ENCODE measurements at places on chromosomes 16 and 17.

GRCh38 chr17:73952480-73953205 is 250.8 kb upstream of the RPL38 start:
- DNase-seq, result no peak

DNA sequence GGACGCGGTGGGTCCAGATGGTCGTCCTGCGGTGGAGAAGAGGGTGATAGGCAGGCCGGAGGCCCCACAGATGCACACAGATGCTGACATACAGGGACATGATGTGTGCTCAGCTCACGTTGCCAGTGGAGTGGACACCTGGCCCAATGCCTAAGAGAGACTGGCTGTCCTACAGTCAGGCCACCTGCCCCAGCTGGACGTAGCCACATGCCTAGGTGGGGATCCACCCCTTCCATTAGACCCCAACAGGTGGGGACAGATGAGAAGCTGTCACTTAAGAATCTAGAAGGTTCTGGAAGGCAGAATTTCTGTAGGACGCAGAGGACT is 117.6 kb upstream of the ZNF750 start:
- DNase-seq, result no peak

DNA sequence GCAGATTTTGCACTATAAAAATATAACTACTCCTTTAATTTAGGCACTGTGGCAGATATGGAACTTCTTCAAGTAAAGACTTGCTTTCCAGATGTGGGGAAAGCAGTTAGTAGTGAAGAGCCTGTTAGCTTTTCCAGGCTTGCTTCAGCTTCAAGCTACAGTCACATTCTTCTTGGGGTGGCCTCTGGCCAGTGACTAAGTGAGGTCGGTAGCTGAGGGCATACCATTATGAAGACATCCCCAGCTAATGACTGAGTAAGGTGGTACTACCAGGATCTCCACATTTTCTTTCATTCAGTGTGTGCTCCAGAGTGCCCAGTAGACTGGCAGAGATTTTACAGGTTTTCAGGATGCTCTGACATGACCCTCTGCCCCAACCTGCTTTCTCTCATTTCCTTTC is 167.1 kb upstream of the KIF2B start:
- DNase-seq, result no peak

- no peak for DNase-seq
Observed at GRCh38 chr17:63268827-63269226, 177.3 kb downstream of the CYB561 start.

DNA sequence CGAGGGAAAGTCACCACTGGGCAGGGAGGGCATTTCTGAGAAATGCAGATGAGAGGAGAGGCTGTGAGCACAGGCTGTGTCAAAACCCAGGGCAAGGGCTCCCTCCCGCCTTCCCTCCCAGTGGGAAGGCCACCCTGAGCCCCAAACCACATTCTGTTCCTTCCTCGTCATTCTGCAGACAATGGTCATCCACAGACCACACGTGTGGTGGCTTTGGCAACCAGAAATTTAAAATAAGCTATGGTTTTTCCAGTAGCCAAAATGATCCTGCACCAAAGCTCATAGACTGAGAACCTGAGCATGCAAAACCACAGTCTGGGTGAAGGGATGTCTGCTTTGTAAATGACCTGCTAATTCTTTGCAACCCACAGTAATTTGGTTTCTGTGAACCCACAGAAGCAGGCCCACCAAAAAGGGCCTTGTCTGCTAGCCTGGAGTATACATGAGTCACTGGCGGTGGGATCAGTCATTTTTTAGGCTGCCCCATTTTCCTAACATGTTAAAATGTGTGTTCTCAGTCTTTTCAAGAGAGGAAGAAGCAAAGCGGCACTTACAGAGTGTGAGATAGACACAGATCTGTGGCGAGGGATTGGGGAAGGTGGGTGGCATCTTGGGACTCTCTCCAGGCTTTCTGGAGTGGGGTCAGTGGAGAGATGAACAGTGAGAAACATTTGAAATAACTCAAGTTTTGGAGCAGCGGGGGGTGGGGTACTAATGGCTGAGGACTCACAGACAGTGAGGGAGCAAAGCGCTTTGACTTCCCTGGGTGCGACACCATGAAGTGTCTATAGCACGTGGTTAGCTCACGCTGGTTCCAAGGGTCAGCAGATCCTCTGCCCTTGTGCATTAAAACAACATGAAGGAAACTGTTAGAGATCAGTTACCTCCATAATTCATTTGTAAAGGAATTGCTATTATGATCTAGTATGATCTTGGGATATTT is 20.5 kb downstream of the GRB7 start:
- peak; percentile 27 for DNase-seq

- no peak for DNase-seq
Observed at GRCh38 chr16:81060576-81061306, 16.3 kb downstream of the C16orf46 start.

DNA sequence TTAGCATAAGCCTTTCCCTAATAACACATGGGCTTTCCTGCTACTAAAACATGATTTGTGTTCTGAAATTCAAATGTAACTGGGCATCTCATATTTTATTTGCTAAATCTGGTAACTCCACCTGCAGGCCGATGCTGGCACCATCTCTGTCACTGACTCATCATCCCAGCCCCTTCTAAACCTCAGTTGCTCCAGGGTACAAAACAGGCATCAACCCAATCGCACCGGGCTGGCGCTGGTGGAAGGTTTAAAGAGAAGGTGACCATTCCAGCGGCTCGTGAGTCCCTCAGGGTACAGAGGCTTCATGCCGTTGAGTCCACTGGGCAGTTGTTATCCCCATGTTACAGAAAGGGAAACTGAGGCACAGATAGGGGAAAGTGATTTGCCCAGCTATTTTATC is 27.1 kb downstream of the PPL start:
- no peak for DNase-seq

DNA sequence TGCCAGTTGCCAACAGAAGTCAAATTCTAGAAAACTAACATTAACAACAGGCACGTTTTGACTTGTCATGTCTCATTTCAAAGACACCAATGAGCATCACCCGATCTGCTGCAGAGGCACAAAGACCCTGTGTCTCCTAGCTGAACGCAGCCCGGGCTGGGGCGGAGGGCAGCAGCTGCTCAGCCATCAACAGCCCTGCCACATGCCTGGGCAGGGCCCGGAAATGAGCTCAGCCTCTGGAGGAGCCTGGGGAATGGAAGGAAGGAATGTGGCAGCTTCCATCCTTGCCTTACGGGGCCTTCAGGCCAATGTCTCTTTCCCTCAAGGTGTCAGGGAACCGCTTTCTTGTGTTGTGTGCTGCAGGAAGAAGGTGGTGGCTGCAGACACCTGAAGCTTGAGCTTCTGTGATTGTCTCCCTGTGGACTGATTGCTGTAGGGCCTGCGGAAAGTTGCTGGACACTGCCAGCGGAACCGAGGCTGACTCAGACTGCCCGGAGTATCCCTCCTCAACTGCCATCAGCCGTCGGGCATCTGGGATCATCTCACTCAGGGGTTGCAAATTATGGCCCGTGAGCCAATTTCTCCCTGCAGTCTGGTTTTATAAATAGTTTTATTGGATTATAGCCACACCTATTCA is 7.3 kb downstream of the CDH13 start:
- DNase-seq, result no peak

Data from stimulated activated CD4-positive, alpha-beta T cell treated with anti-CD3 and anti-CD28 coated beads, Interleukin-15, amount 100 ng/mL, for 1 hour (primary cell).